Stimulated activated CD4-positive, alpha-beta T cell treated with anti-CD3 and anti-CD28 coated beads, Interleukin-4, amount 100 ng/mL, for 48 hours (primary cell): ENCODE measurements at places on chromosomes 6 and 20.
A peak's percentile ranks its signal among the peaks of the same experiment; 100 is the strongest.

DNA sequence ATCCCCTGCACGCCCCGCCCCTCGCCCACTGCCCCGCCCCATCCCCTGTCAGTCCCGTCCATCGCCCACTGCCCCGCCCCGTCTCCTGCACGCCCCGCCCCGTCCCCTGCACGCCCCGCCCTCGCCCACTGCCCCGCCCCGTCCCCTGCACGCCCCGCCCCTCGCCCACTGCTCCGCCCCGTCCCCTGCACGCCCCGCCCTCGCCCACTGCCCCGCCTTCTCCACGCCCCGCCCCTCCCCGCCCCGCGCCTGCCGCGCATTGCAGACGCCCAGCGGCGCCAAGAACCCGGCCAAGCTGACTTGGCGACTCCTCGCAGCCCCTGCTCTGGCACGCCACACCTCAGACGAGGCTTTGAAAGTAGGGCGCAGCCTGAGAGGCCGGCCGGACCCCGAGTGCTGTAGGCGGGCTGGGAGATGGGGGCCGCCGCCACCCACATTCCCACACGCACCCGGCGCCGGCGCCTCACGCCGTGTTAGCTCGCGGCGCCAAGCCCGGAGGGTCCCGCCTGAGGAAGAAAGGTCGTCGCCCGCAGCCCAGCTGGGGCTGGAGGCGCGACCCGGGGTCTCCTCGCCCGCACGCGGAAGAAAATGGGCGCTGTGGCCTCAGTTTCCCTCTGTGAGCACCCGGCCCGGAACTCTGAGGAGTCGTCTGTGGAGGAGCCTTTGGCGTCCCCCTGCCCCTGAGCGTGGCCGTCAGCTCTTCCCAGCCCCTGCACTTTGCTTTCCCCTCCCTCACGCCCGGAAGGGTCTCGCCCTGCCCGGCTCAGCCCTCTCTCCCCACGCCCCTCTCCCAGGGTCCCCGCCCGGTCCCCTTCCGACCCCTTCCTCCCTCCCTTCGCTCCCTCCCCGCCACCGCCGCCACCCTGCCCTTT, at the start of gene RAD21L1:
Gene RAD21L1 (plus strand): TSS at position 262 of the 872 bp plus-strand sequence. CDS start 2,410 bp downstream, outside the sequence.
- DNase-seq, result peak; percentile 88

DNA sequence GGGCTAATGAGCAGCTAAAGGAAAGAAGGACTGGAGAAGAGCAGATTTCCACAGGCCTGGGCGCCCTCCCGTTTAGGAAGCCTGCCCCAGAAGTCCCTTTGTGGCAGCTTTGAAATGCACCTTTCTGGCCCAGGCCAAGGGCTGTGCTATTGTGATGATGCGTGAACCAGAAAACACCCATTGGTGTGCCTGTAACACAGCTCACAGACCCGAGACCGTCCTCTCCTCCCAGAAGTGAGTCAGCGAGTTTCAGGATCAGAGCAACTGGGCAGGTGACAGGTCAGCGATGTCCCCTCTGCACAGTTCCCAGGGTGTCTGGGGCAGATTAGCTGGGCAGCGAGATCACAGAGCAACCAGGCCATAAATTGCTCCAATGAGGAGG, 71.9 kb upstream of the SULF2 start:
- no peak for DNase-seq

DNA sequence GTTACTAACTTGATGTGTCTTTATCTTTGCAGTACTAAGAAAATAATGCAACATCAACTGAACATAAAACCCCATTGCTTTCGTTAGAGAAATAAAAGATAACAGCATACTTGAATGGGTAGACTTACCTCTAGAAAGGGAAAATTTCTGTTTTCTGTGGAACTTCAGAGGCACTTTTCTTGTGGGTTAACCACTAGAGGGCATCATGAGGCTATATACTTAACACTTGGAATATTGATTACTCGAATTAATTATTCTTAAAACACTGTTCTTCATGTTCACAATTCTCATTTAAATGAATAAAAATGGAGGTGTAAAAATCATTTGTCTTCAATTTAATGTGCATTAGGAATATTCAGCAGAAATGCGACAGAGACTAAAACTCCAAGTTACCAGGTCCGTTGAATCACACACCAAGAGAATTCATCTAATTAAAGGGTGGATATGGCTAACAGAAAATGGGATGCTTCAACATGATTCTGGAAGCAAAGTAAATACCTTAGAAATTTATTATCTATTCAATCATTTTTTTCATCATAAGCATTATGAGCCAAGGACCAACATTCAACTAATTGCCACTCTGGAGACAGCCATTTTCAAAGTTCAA, 330.8 kb upstream of the PREP start:
- no peak for DNase-seq

DNA sequence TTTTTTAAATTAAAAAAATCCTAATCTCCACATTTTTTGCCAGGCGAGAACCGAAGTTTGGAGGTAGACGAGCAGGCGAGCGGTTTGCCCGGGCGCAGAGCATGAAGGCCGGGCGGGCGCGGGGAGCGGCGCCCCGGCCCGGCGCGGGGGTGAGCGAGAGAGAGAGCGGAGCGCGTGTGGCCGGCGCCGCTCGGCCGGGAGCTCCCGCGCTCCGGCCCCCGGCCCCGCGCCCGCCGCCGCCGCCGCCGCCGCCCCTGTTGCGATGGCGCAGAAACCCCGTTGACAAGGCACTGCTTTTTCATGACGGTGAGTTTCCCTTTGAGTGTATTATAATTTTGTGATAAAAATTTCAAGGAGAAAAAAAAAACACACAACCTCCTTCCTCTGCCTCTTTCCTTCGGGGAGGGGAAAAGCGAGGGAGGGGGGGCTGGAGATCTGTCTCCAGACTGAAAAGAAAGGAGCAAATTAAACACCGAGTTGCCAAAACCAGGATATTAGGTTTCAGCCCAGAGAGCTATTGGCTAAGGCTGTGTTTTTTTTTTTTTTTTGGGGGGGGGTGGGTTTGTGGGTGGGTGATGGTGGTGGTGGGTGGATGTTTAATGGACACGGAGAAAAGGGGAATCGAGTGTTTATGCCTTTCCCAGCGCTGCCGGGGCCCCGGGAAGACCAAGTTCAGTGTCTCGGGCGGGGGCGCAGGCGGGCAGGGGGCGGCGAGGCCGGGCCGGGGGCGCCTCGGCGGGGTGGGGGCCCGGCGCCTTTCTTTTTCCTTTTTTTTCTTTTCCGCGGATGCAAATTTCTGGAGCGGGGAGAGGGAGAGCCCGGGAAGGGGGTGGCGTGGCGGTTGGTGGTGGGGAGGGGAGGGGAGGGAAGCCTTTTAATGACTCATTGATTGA, at the start of gene BICRAL:
Gene BICRAL (plus strand): TSS at position 257 of the 893 bp plus-strand sequence. CDS start 39,971 bp downstream, outside the sequence.
- peak; percentile 69 for DNase-seq

GRCh38 chr6:21987501-21987957, 309.3 kb downstream of the PRL start:
- no peak for DNase-seq

GRCh38 chr6:116449565-116449964, 11.6 kb upstream of the CALHM6 start:
- DNase-seq, result no peak

GRCh38 chr20:19223640-19224039, 11.2 kb downstream of the SLC24A3 start:
- no peak for DNase-seq

DNA sequence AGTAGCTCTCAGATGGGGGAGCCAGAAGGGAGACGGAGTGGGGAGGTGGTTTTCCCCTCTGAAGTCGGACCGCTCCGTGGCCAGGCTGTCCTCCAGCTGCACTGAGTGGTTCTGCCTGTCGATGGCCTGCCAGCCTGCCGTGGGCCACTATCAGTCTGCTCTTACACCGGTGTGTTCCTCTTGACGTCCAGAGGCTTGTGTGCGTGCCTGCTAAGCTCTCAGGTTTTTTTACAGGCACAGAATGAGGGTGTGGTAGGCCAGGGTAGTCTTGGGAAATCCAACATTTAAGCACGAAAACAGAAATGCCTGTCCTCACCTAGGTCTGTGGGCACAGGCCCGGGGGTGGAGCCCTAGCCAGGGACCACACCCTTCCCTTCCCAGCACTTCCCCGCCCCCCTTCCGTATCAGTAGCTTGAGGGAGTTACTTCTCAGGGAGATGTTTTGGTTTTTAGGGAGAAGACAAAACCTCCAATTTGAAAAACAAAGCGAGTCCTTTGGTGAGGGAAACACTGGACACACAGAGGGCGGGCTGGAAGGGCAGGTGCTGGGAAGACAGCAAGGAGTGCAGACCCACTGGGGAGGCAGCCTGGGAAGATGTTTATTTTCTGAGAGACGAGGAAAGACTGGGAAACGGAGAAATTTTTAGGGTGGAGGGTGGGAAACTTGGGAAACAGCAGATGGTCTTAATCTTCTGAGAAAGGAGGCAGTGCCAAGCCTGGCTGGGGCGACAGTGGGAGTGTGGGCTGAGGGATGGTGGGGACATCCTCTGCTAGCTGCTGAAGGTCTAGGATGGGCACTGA, 106.5 kb downstream of the LY86 start:
- no peak for DNase-seq
